ENCODE measurements at places on chromosomes 2 and 18.
A peak's percentile ranks its signal among the peaks of the same experiment; 100 is the strongest.

DNA sequence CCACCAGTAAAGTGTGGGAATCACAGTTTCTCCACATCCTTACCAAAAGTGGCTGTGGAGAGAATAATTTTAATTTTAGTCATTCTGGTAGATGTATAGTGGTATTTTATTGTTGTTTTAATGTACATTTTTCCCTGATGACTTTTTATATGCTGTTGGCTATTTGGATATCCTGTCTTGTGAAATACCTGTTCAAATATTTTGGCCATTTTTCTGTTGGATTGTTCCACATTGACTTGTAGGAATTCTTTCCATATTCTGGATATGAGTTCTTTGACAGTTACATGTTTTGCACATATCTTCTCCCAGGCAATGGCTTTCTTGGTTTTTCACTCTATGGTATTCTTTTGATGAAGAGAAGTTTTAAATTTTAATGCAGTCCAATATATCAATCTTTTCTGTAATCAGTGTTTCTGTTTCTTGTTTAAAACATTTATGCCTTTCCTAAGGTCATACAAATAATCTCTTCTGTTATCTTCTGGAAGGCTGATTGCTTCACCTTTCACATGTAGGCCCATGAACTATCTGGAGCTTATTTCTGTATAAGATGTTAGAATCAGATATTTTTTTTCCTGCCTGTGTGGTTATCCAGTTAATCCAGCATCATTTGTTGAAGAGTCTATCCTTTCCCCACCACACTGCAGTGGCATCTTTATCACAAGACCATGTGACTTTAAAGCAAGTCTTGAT, 19.0 kb downstream of the AFTPH start:
- peak; percentile 59 for DNase-seq

- DNase-seq, result no peak
Measured at GRCh38 chr2:136020831-136021230, 35.4 kb upstream of the DARS1 start.

GRCh38 chr2:179571252-179571651, 290.2 kb downstream of the ZNF385B start:
- DNase-seq, result no peak

DNA sequence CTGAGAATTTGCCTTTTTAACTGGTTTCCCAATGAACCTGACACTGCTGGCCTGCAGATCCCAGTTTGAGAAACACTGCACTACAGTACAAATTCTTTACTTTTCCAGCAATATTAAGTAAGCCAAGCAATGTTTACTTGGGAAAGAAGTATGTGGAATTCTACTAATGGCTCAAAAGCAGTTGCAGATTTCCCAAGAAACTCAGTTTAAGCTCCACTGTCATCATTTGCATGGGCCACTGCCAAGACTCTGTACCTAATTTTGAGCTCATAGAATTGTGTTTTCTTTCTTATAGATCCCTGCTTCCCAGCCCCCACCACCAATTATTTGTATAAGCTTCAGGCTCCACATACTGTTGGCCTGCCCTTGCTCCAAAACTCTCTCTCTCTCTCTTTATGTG, 676.1 kb downstream of the RNF144A start:
- DNase-seq, result peak; percentile 48

DNA sequence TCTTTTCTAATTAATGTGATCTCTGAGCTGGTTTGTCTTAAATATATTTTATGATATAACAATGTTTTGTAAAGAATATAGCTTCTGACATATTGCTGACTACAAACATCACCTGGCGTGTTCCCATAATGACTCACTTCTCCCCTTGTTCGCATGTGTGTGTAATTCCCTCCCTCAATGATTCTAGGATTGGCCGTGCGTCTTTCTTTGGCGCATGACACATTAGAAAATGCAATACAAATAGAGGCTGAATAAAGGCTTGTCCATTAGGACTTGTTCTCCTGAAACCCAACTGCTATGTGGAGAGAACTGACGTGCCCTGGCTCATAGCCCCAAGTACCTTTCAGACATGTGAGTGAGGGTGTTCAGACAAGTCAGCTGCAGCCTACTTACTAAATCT, 159.7 kb upstream of the CDH20 start:
- DNase-seq, result no peak

- DNase-seq, result no peak
Measured at GRCh38 chr2:173739006-173739405, 226.2 kb downstream of the SP3 start.

DNA sequence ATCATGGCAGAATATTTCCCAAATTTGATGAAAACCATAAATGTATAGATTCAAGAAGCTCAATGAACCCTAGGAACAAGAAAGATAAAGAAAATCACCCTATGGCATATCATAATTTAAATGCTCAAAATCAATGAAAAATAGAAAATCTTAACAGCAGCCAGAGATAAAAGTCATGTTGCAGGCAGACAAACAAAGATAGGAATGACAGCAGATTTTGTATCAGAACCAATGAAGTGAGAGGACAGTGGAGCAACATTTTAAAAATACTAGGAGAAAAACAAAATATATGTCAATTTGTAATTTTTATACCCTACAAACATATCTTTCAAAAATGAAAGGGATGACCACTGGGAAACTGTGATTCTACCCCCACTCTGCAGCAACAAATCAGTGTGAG, 203.3 kb downstream of the PIEZO2 start:
- no peak for DNase-seq

- DNase-seq, result peak; percentile 22
Measured at GRCh38 chr2:205462681-205463345, 219.5 kb upstream of the NRP2 start.

Measured in AG10803 (cell line).